ENCODE measurements at places on chromosomes 6 and 20.

DNA sequence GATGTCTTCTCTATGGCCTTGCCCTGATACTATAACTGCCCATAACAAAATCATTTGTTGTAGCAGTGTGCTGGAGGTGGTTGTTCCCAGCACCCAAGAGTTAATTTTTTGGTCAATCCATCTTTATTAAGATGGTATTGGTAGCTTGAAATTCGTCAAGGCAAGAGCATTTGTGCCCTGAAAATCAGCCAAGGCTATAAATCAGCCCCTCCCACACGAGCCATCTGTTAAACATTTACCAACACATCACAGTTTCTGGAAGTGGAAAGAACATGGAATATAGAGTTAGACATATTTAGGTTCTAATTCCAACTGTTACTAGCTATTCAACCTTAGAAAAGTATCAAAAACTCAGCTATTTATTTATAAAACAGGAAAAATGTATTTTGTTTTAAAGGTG lies 888.4 kb upstream of the GJE1 start:
- DNase-seq, result no peak

DNA sequence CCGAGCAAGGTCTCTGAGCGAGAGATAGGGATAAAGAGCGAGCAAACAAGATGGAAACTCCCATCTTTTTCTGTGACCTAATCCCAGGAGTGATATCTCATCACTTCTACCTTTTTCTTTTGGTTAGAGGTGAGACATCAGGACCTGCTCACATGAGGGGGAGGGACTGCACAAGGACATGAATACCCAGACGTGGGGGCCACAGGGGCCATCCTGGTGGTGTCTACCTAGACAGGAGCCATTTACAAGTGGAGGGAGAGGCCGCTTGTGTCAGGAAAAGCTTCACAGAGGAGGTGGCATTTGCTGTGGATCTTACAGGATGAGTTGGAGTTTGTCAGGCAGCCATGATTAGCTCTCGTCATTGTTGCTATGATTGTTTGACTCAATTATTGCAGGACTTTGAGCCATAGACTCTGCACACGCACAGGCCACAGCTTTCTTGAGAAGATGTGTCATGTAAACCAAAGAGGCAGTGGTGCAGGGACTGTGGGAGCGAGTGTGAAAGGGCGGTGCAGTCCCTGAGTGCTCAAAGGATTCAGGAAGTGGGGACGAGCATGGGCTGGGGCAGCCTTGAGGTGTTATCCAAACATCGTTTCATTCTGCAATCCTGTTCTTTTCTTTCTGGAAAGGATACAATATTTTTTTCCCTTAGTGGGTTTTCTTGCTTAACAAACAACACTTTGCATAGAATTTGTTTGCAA lies 7.7 kb downstream of the NPEPL1 start:
- no peak for DNase-seq

DNA sequence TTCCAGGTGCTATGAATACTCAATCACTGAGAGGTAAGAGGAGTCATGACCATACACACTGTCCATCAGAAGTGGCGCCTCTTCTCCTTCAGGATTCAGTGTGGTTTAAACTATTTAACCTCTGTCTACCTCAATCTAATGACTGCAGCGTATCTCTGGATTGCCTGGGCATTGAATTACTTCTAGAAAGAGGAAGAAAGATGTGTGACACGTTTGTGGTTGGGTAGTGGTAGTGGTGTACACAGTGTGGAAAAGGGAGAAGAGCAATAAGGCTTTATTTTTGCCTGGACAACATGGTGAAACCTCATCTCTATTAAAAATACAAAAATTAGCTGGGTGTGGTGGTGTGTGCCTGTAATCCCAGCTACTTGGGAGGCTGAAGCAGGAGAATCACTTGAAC lies 38.0 kb upstream of the ECHDC1 start:
- no peak for DNase-seq

DNA sequence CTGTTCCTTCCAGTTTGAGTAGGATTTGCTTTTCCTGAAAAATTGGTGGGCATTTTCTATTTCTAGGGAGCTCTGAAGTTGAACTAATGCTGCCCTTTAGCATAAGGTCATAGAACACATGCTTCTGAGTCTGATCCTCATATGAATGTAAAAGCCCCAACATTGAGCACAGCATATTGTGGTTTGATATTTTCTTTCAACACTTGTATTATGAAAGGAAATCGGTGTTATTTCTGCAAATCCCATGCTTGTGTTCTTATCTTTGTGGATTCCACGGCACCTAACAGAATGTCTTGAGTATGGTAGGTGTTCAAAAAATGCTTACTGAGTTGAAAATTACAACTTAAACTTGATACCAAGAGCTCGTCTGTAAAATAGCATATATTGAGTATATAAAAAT lies 85.8 kb downstream of the TRMT11 start:
- DNase-seq, result no peak

GRCh38 chr6:36499918-36500317 lies 47.4 kb downstream of the STK38 start:
- no peak for DNase-seq

- DNase-seq, result no peak
These were observed 130.6 kb downstream of the RFX6 start for GRCh38 chr6:117007659-117008058.

- no peak for DNase-seq
These were observed 951 bp downstream of the FOXP4 start for GRCh38 chr6:41546866-41547798.

Measured in HepG2 (cell line).